ENCODE measurements at places on chromosomes 5 and 9.

GRCh38 chr9:35932735-35933134, 23.4 kb downstream of the SPAAR start:
- no peak for DNase-seq

DNA sequence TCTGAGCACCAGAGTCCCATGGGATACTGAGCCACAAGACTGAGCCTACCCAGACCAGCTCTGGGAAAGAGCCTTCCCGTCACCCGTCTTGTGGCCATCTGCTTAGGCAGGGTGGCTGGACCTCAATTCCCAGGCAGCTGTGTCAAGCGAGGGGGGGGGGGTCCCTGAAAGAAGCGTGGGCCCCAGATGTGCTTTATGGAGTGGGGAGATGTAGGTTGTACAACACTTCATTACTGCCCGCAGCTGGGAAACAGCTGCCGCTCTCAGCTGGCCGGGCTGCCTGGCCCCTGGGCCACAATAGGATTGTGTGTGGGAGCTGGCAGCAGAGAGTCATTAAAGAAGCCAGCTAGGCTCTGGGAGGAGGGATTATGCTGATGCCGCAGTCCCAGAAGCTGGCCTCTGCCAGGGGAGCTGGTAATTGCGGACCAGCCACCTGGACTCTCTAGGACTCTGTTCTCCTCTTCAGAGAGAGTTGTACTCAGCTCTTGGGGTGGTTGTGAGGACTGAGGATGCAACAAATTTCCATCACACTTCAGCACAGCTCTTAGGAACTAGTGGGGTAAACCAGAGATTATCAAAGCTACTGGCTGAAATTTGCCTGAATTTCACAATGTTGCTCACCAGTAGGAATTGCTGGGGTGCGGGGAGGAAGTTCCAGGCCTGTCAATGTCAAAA, 145.4 kb downstream of the GADD45G start:
- DNase-seq, result no peak

- DNase-seq, result no peak
These were observed 218.9 kb downstream of the ARL15 start for GRCh38 chr5:54091307-54092130.

DNA sequence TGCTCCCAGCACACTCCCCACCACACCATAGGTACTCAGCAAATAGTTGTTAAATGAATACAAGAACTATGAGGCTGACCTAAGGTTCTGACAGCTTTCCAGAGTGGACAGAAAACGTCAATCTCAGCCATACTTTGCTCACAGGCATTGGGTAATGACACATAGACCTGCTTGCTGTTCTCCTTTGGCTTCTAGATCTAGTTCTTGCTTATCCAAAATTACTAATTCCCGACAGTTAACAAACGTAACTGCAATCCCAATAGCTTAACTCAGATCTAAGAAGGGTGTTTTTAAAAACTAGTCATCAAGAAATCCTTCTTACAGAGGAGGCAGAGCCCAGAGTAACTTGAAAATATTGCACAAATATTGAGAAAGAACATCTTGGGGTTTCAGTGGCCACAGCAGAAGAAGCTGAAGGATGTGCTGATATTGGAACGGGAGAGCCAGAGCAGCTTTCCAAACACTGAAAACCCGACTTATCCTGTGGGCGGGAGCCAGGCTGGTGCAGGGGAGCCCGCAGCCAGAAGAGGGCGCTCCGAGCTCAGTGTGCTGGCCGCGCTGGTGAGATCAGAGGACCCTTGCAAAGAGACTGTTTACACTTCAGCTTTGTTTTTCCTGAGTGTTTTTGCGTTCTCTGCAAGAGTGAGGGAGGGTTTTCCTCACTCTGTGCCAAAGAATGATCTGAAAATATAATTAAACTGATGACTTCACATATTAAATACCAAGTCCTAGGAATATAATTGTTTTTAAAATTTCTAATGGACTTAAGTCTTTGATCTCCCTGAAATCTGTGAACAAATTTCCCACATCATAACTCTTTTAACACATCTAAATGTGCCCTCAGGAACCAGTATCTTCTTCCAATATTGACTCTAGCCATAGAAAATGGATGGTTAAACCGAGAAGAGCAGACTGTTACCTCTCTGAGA, 30.3 kb downstream of the FGF1 start:
- peak; percentile 57 for DNase-seq

- DNase-seq, result no peak
These were observed 549.9 kb downstream of the ANXA1 start for GRCh38 chr9:73701415-73702057.

- DNase-seq, result no peak
These were observed 28.7 kb downstream of the PTTG1 start for GRCh38 chr5:160450164-160450932.

DNA sequence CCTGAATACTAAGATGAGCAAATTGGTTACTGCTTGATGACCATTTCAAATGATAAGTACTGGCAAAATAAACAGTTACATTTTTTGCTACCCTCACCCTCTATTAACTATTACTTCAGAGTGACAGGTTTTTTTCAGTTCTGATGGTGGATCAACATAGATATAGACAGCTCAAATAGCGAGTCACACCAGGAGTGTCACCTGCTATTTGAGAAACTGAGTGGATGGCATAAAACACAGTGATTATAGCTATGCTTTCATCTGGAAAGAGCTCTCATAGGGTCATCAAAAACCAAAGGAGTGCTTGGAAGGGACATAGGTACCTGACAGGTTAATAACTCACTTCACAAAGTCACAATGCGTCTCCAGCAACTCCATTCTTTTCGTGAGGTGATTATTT, 244.5 kb upstream of the C9orf72 start:
- DNase-seq, result no peak

GRCh38 chr5:113574417-113574816, 60.9 kb downstream of the YTHDC2 start:
- no peak for DNase-seq

DNA sequence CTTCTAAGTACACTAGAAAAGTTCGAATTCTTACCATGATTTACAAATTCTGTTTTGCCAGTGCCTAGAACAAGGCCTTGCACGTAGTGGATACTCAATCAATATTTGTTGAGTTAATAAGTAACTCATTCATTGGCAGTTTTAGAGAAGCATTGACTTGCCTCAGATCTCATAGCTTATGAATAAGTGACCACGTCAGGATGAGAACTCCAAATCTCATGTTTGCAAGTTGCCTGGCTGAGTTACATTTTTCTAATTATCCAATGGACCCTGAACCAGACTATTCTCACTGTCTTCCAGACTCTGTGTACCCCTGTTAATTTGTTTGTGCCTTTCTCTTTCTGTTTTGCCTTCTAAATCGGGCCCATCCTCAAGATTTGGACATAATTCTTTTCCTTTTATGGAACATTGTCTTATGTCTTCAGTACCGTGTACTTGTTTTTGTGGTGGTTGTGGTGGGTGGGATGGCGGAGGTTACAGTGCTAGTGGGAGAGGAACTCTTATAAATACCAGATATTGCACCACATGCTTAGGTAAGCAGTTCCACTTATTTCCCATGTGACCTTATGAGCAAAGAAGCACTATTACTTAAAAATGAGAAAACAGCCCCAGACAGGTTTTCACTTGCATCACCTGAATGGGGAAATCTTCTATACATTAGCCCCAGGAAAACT, 96.3 kb downstream of the UNC13B start:
- DNase-seq, result no peak

DNA sequence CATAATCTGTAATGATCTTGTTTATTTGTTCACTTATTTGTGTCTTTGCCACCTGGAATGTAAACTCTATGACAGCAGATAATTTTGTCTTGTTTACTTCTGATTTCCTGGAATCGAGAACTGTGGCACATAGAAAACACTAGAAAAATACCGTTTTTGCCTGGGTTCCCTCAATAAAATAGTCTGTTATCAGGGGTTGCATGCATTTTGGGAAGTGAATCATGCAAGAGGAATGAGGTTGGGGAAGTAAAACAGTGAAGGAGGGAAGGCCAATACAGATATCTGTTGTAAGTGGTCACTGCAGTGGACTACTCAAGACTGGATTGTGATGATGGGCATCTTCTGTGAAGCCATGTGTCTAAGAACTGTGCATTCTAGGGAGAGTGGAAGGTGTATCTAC, 45.2 kb upstream of the IL6ST start:
- no peak for DNase-seq

- DNase-seq, result no peak
These were observed 121.8 kb downstream of the NSG2 start for GRCh38 chr5:174167080-174167910.

DNA sequence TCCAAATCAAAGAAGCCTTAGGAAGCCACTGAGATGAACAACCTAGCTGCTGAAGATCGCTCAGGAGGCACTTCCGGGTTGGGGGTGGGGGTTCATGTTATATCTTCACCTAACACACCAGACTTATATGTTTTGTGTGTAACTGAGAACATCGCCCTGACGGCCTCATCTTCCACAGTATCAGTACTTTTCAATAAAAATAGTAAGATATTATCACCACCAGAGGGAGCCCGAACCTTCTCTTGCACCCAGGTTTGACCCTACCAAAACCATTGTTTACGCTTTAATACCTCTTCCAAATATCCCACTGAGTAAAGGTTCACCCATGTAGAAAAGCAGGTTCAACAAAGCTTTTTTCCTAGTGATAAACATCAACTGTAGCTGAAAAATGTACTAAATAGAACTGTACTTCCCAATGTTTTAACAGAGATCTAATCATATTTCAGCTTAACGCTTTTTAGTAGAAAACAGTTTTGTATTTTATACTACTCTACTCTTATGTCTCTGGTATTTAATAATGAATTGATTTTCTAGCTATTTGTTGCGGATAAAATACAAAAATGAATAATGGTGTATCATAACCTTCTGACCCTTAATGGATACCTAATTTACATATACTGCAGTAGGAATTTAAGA, 244.0 kb downstream of the EPB41L4A start:
- no peak for DNase-seq

GRCh38 chr9:133248726-133249295, 26.2 kb downstream of the ABO start:
- no peak for DNase-seq
